ENCODE measurements at places on chromosomes 1 and 21.

- no peak for DNase-seq
Observed at GRCh38 chr1:51000160-51000559, 30.1 kb downstream of the CDKN2C start.

DNA sequence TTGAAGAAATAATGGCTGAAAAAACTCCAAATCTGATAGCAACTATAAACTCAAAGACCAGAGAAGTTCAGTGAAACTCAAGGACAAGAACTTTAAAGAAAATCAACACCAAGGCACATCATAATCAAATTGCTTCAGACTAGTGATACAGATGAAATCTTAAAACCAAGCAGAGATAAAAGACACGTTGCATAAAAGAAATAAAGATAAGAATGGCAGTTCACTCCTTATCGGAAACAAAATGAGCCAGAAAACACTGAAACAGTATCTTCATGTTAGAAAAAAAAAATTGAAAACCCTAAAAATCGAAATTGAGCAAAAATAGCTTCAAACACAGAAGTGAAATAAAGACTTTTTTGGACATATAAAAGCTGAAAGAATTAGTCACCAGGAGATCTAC is 4.6 kb upstream of the RAB4A start:
- no peak for DNase-seq

- no peak for DNase-seq
Observed at GRCh38 chr1:10546896-10547295, 72.1 kb downstream of the PEX14 start.

DNA sequence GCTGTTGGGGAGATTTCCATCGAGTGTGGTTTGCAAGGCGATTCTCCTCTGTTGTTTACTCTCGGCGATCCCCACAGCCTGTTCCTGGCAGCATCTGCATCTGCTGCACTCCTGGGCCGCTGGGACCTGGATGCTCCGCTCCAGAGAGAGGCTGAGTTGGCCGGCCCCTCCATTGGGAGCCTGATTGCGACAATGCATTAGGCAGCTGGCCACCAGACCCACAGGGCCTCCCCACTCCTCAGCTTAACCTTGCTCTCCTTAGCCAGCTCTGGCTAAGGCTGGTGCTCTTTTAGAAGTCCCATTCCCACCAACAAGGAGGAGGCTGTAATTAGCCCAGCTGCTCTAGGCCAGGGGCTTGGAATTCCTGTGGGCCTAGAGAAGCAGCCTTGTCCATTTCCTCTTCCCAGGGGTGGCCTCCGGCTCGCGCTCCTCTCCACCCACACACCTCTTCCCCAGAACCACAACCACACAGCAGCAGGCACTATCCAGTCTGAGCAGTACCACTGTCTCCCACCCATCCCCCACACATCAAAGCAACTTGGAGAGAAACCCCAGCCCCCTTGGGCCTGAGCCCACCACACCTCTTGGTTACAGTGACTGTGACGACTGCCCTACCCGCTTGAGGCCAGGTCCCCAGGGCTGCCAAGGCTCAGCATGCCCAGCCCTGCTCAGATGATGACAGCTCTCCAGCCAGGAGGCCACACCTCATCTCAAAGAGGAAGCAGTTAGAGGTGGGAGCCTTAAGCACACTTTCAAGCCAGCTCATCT is 193.8 kb upstream of the EDN2 start:
- DNase-seq = no peak

DNA sequence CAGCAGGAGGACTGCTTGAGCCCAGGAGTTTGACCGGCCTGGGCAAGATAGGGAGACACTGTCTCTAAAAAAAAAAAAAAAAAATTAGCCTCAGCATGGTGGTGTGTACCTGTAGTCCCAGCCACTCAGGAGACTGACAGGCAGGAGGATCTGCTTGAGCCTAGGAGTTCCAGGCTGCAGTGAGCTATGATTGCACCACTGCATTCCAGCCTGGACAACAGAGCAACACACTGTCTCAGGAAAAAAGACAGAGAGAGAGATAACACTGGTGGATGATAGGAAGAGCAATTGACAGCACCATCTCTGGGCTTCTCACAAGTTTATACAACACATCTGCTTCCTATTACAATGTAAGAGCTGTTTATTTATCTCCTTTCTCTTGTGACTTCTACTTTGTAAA is 2.4 kb upstream of the RNU11 start:
- no peak for DNase-seq

GRCh38 chr1:155548706-155549105 is 13.9 kb downstream of the ASH1L start:
- no peak for DNase-seq

DNA sequence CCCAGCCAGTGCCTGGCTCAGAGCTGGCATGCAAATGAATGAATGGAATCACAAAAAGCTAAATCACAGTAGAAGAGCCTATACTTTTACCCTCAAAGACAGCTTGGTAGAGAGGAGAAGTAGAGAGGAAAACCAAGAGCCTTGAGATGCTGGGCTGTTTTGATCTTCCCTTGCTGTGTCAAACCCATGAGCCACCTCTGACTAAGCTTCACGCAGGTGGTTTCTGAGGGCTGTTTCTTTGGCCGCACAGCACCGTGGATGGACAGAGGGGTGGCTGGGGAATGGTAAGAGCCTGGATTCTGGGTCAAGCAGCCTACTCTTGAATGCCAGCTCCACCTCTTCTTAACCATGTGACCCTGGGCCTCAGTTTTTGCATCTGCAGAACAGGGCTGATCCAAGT is 18.6 kb downstream of the ABCG1 start:
- no peak for DNase-seq
